ENCODE measurements at places on chromosomes 4 and X.

GRCh38 chr4:78313754-78314120 is 237.8 kb upstream of the ANXA3 start:
- no peak for DNase-seq

GRCh38 chrX:24243188-24243587 is 70.7 kb downstream of the SUPT20HL2 start:
- DNase-seq: no peak

DNA sequence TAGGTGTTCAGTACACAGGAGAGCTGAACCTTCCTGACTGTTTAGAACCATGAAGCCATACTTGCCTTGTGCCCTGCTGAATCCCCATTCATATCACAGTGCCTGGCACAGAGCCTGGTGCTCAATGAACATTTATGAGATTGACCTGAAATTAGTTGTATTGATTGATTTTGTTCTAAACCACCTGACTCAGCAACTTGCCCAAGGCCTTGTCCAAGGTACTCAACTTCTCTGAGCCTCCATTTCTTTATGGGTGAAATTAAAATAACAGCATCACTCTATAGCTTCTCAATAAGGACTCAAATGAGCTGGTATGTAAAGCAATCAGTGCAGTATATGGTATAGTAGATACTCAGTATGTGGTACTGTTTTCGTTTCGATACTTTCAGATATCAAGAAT is 208.1 kb downstream of the SLC39A8 start:
- no peak for DNase-seq

- DNase-seq: no peak
Measured at GRCh38 chrX:20668550-20668949, 401.8 kb upstream of the RPS6KA3 start.

DNA sequence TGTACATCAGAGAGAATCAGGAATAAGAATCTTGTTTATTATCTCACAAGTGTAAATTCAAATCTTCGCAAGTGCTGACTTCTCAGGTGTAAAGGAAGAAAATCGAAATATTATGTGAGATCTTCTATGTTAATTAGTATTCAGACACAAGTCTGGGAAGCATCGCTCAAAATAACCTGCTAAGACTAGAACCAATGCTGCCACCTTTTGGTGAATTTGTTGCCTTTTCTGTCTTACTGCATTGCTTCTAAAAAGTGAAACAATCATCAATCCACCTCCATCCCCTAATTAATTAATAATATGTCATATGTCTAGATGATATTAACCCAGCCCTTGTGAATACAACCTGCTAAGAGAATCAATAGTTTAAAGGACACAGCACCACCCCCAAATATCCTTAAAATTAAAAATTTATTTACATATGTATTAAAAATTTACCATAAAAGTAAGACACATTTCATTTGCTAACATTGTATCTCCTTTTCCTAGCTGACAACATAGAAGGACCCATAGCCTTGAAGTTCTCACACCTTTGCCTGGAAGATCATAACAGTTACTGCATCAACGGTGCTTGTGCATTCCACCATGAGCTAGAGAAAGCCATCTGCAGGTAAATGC is 3.5 kb downstream of the EPGN start:
- DNase-seq: no peak

- no peak for DNase-seq
Measured at GRCh38 chr4:86908251-86908657, 16.0 kb upstream of the C4orf36 start.

DNA sequence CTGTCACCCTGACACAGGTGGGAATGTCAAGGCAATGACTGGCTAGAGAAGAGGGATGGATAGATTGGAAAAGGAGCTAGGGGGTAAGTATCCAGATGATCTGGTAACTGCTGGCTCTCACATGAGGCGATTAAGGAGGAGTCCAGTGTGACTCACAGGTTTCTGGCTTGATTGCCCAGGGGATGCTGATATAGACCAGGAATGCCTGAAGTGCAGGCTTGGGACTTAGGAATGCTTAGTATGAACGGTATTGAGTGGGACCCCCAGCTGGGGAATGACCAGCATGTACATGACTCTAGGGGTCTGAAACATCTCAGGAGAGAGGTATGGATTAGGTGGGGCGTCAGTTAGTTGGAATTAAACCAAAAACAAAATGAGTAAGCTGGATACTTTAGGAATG is 65.8 kb upstream of the PRPS1 start:
- DNase-seq: no peak

DNA sequence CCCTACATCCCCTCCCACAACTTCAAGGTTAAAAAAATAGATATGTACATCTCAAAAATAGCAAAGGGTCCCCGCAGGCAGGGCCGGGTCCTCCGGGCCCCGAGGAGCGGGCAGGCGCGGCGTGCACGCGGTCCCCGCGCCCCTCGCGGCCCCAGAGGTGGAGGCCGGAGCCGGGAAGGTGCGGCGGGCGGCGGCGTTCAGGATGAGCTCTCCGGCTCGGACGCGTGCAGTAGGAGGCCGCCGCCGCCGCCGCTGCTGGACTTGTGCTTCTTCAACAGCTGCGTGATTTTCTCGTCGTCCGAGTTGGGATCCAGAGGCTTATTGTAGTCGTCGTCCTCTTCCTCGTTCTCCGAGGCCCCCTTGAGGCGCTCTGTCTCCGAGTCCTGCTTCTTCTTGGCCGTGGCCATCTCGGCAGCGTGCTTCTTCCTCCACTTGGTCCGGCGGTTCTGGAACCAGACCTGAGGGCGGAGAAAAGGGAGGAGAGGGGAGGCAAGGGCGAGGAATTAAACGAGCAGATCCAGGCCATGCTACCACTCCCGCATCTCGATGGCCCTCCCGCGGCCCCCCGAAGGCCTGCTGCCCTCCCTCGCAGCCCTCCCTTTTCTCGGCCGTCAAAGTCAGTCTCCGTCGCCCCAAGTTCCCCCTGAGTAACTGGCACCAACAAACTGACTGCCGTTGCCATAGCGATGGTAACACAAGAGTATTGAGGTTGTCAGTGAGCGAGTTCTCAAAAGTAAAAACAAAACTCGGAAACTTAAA is 5.8 kb downstream of the NKX6-1 start:
- no peak for DNase-seq

DNA sequence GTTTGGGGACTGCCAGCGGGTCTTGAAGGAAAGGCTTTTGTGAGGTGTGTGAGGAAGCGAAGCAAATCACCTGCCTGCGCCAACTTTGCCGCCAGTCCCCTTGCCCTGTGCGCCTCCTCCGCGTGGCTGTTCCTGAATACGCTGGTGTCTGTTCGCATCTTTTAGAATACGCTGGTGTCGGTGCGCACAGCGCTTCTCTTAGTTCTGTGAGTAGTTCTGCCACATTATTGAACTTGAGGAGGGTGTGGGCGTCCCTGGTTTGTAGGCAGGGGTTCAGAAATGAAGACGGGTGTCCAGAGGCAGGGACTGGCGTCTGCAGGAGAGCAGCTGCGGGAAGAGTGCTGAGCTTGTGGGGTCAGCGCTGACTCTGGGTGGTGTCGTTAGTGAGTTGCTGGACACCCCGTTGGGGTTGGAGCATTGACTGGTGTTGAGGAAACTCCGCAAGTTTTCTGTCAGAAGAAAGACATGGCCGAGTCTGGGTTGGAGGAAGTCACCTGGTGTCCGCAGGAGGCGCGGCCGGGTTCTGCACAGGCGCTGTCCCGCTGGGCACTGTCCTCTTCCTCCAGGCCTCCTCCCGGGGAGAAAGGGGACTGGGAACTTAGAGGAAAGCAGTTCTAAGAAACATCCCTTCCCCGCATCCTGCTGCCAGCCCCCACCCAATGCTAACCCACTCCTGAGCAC is 930 bp downstream of the ZNF718 start:
- no peak for DNase-seq

GRCh38 chr4:10677796-10678497 is 6.6 kb downstream of the CLNK start:
- DNase-seq: no peak

- DNase-seq: no peak
Measured at GRCh38 chr4:144518181-144518895, 127.6 kb upstream of the HHIP start.

- no peak for DNase-seq
Measured at GRCh38 chr4:4764558-4764905, 94.9 kb upstream of the MSX1 start.

GRCh38 chrX:1902901-1903235 is 288.0 kb downstream of the ASMT start:
- no peak for DNase-seq

GRCh38 chr4:158807691-158808090 is 38.9 kb downstream of the FNIP2 start:
- no peak for DNase-seq

GRCh38 chrX:118418811-118419251 is 72.9 kb downstream of the WDR44 start:
- DNase-seq: no peak

DNA sequence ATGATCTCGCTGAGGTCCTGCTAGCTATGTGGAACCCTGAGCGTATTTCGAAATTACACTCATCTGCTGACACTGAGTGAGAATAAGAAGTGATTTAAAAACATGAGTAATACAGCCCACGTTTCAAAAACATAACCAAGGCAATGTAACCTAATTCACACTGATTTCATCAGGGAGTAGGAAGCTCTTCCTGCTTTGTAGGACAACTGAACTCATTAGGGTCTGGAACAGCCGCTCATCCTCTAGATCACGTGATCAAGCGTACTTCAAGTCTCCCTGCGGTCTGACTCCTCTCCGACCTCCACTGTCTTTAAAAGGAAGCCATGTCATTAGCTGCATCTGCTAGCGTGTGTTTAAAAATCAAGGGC is 138.0 kb downstream of the NSUN7 start:
- no peak for DNase-seq

GRCh38 chrX:152656890-152657289 is 19.2 kb downstream of the GABRQ start:
- DNase-seq: peak; percentile 59

DNA sequence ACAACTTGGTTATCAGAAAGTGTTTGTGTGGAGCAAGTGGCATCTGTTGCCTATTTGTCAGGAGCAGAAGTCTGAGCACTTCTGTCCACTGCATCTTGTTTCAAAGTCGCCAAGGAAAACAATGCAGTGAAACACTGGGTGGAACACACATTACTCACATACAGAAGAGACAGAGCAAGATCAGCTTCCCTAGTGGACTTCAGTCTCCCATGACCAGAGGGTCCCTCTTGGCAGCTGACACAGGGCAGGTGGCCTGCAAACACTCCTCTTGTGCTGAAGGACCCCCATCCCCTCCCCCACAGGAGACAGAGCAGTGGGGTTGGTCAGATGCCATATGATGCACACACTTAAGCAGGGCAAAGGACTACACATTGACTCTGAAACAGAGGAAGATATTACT is 3.6 kb upstream of the BBS12 start:
- DNase-seq: no peak

GRCh38 chrX:99795495-99795894 is 614.6 kb downstream of the PCDH19 start:
- no peak for DNase-seq

DNA sequence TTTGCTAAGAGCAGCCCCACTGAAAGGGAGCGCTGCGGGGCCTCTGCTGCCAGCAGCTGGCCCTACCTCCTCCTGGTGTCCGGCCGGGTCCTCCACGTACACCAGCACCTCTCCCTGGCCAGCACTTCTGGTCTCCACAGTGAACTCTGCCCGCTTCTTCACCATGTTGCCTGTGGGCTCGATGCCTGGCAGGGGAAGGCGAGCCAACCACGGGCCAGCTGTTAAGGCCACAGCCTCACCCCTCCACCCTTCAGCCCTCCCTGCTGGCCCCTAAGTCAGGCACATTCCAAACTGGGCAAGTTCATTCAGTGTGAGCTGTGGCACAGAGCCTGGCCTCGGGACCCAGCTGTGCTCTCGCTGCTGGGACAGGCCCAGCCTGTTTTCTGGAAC is 7.8 kb downstream of the FLNA start:
- no peak for DNase-seq

GRCh38 chr4:5447755-5448154 is 260.6 kb downstream of the EVC2 start:
- peak; percentile 11 for DNase-seq

- DNase-seq: no peak
Measured at GRCh38 chr4:100838286-100838685, 320.5 kb upstream of the EMCN start.

DNA sequence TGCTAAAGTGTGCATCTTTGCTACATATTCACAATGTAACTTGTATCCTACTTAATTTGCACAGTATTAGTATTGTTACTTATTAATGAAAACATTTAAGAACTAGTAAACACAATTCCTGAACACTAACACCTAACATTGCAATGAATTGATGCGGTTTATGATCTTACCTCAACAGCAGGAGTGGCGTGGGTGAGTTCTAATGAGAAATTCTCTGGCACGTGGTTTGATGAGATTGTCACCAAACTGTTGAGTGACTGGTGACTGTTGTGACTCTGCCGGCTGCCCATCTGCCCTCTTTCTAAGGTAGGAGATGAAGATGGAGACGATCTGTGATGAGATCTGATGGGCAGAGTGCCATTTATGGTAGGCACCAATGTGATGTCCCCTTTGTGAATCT is 2.9 kb downstream of the PCDH18 start:
- DNase-seq: no peak

- no peak for DNase-seq
Measured at GRCh38 chr4:153850533-153851280, 61.8 kb upstream of the SFRP2 start.

- DNase-seq: no peak
Measured at GRCh38 chr4:100269446-100269845, 79.2 kb upstream of the DDIT4L start.

GRCh38 chr4:108849611-108850168 is 86.8 kb upstream of the ETNPPL start:
- no peak for DNase-seq

DNA sequence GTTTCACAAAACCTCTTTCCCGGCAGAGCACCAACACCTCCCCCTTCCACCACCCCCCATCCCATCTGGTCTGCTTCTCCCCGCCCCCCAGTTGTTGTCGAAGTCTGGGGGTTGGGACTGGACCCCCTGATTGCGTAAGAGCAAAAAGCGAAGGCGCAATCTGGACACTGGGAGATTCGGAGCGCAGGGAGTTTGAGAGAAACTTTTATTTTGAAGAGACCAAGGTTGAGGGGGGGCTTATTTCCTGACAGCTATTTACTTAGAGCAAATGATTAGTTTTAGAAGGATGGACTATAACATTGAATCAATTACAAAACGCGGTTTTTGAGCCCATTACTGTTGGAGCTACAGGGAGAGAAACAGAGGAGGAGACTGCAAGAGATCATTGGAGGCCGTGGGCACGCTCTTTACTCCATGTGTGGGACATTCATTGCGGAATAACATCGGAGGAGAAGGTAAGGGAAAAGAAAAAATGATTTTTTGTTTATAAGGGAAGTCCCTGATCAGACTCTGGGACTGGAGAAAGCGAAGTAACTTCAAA is at the start of gene PDGFRA:
Gene PDGFRA, plus strand, starts transcription at position 333 of the 541 bp plus-strand sequence. CDS start 29,476 bp downstream, outside the sequence.
- DNase-seq: peak; percentile 89

DNA sequence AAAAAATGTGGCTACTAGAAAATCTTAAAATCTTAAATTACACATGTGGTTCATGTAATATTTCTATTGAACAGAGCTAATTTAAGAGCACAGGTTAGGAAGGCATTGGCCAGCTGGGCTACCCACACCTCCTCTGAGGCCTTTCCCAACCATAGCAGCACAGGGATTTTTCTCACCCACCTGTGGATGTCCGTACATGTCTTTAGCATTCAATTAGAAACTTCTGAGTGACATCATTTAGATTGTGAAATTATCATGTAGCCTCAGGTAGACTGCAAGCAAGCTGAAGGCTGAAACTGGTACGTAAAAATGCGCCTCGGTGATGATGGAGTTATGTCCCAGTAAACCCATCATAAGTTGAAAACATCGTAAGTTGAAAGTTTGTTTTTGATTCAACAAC is 31.2 kb downstream of the SCARB2 start:
- DNase-seq: no peak

Data from osteocyte (in vitro differentiated cells).